ENCODE measurements at places on chromosomes 1 and 21.

- DNase-seq = no peak
Observed at GRCh38 chr1:243727503-243728203, 122.4 kb downstream of the AKT3 start.

- DNase-seq = no peak
Observed at GRCh38 chr1:63793741-63794240, 20.0 kb downstream of the ROR1 start.

DNA sequence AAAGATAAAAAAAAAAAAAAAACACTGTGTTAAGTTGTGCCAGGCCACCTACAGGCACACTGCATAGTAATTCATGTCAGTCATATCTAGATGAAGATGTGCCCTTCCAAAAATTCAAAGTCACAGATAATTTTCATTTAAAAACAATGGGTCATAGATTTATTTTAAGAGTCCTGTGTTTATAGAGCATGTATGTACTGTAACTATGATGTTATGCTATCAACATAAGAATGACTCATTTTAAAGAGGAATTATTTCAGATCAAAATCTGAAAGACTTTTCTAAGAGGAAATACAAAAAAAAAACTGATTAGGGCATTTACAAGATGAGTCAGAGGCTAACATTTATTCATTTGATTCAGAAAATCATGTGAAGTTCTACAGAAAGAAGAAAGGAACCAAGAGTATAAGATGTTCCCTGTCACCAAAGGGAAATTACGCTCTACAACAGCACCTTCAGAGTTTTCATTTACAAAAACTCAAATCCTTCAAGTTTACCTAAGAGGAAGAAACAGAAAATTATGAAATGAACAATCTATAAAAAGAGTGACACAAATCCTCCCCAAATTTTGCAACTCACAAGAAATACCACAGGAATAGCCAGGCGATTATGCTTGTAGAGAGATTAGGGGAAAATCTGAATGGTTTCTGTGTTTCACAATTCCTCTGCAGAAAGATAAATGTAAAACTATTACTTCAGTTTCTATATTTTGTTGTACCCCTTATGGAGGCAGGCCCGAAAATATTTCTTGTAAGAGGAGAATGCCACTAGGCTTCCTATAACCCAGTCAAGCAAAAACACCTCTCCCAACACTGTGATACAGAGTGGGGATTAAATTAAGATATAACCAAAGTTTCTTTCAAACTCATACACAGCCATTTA, 13.8 kb downstream of the TP53BP2 start:
- no peak for DNase-seq

- DNase-seq = no peak
Observed at GRCh38 chr1:206441336-206441967, 28.8 kb upstream of the IKBKE start.

DNA sequence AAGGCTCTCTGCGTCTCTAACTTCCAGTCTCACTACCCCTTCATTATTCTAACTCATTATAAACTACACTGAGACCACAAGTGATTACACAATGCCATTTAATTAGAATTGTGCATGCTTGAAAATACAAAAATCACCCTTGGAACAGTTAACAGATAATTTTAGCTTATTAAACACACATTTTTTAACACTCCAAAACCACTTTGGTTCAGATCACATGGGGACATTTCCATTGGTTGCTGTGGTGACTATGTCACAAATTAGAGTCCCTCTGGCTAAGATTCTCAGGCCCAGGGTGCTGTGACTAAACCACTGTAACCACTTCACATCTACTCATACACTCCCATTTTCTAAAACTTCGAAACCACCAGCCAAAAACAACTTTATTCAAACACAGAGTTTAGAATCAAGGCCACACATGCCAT, 43.0 kb downstream of the JAK1 start:
- DNase-seq = no peak

GRCh38 chr1:246820666-246821065, 96.5 kb downstream of the SCCPDH start:
- DNase-seq = no peak

DNA sequence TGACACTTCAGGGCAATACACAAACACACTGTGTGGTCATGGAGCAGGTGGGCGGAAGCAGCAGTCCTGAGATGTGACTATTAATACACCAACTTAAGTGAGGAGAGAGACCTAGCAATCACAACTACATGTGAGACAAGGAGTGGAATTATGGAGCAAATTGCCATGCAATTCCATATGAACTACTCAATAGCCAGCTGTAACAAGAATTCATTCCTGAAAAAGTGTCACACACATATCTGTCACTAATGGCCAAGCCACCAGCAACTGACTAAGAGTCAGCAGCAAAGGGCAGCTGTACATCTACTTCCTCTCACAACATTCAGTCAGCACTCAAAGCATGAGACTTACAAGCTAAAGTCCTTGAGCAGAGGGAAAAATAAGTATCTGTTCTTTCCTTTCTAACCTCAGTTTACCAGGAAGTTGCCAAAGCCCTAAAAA, 46.2 kb downstream of the GPR3 start:
- no peak for DNase-seq

DNA sequence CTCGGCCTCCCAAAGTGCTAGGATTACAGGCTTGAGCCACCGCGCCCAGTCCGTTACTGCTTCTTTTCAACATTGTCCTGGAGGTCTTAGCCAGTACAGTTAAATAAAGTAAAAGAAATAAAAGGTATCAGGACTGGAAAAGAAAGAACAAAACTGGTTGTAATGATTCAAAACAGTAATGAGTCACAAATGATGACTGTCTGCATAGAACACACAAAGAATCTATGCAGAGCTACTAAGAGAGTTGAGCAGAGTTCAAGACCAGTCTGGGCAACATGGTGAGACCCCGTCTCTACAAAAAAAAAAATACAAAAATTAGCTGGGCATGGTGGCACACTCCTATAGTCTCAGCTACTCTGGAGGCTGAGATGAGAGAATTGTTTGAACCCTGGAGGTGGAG, 23.4 kb downstream of the BCAR3 start:
- DNase-seq = no peak

Measured in NCI-H345 (cell line).